ENCODE measurements at places on chromosomes 2 and 18.

DNA sequence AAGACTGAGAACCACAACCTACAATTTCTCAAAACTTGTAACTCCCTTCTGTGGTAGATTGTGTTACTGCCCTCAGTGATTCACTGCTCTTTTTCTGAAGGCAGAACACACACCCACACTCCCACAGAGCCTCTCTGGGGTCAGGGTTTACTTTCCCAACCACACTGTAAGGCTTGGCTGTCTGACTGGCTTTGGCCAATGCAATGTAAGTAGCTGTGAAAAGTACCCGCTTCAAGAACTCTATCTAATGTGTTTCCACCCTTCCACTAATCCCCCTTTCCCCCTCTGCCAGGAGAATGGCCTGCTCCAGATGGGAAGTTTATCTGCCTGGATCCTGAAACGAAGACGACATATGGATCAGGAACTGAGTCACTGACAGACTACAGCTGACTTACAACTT, 222.7 kb downstream of the CDH2 start:
- no peak for DNase-seq

DNA sequence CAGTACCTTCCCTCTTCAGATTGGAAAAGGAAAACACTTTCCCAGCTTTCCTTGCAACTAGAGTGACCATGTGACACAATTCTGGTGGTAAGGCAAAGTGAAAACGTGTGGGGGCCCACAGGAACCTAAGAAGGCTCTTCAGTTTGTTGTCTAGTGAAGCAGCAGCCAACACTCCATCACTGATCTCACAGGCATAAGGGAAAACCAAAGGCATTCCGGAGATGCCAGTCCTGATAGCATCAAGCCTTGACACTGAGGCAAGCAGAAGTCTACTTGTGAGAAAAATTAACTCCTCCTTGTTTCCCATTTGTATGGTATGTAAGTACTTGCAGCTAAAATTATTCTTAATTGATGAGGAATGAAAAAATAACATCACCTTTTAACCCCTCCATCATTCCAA, 88.3 kb downstream of the ETAA1 start:
- no peak for DNase-seq

DNA sequence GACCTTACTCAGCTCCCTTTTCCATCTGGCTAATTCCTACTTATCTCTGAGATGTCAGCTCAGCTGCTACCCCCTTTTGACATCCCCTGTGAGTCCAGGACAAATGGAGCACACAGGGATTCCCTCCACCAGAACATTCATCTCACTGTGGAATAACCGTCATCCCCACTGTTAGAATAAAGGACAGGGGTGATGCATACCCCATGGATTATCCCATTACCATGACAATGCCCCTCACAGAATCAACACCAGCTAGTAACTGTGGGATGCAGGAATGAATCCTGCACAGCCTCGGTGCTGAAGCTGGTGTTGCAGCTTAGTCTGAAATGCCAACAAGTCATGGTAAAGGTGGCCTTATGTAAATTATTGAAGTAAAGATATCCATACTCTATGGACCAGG, 624.8 kb upstream of the RAB6C start:
- DNase-seq, result no peak

GRCh38 chr2:23803264-23803964, 123.5 kb downstream of the ATAD2B start:
- DNase-seq, result no peak

DNA sequence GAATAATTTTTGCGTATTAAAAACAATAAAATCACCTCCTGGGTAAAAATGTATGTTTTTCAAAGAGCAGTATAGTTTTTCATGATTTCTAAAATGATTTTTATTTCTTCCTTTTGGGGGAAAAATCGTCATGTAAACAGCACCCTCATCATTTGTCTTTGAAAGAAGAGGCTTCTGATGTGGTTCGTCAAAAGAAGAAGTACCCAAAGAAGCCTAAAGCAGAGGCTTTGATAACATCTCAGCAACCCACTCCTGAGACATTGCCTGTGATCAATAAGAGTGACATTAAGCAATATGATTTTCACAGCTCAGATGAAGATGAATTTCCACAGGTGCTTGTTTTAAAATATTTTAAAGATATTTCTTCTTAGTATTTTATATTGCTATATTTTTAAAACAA, 110.2 kb upstream of the KIF5C start:
- no peak for DNase-seq

DNA sequence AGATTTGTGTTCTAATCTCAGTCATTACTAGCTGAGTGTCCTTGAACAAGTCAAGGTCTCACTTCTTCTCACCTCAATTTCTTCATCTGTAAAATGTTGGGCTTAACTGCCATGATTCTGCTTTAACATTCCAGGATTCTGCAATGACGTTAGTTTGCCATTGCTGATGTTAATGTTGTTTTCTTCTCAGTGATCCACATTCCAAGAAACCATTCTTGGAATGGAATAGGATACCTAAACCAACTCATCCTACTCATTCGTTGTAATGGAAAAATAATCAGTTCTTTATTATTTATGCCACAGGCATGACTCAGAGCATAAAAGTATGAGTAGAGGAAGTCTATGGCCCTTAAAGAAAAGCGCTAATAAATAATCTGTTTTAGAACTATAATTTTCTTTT, 140.2 kb upstream of the ETAA1 start:
- no peak for DNase-seq

GRCh38 chr2:182463760-182464159, 36.9 kb upstream of the PDE1A start:
- no peak for DNase-seq

GRCh38 chr18:79583984-79584401, 95.6 kb upstream of the CTDP1 start:
- no peak for DNase-seq

DNA sequence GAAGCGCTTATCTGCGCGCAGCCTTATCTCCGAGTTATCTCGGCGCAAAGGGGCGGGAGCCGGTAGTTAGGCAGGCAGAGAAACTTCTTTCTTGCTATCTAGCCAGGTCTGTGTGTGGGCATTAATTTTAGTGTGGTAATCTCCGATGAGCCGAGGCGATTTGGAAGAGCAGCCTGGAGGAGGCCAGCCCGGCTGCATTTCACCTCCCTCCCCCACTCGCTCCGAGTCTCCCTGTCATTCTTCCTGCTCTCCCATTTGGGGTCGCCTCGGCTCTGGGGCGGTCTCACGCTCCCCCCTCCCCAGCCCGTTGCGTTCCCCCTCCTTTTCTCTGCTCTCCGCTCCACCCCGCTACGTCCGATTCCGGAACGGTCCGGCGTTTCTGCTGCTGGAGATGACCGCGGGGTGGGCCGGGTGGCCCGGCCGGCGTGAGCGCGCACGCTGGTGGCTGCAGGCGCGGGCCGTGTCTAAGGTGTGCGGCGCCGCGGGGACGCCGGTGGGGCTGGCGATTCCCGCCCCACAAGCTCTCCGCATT, 566 bp downstream of the GATA6 start:
- DNase-seq, result no peak

GRCh38 chr2:166057370-166058164, 70.3 kb downstream of the SCN1A start:
- no peak for DNase-seq

GRCh38 chr2:51103205-51103604, 71.3 kb upstream of the NRXN1 start:
- DNase-seq, result no peak

DNA sequence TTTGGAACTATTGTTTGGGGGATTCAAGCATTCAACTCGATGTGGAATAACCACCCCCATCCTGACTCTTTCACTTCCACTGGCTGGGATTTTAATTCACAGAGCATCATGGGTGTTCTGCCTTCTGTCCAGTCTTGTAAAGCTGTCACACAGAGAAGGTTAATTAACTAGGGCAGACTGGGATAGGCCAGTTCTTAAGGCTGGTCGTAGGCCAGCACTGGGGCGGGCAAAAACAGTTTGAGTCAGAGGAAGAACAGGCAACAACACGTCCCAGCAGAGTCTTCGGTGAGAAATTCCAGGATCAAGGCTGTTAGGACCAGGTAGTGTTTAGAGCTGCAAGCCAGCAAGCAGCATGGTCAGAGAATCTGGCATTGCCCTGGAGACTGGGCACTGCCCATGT, 4.0 kb upstream of the RNF152 start:
- DNase-seq, result no peak

GRCh38 chr2:107730898-107731297, 95.8 kb upstream of the RGPD4 start:
- no peak for DNase-seq

DNA sequence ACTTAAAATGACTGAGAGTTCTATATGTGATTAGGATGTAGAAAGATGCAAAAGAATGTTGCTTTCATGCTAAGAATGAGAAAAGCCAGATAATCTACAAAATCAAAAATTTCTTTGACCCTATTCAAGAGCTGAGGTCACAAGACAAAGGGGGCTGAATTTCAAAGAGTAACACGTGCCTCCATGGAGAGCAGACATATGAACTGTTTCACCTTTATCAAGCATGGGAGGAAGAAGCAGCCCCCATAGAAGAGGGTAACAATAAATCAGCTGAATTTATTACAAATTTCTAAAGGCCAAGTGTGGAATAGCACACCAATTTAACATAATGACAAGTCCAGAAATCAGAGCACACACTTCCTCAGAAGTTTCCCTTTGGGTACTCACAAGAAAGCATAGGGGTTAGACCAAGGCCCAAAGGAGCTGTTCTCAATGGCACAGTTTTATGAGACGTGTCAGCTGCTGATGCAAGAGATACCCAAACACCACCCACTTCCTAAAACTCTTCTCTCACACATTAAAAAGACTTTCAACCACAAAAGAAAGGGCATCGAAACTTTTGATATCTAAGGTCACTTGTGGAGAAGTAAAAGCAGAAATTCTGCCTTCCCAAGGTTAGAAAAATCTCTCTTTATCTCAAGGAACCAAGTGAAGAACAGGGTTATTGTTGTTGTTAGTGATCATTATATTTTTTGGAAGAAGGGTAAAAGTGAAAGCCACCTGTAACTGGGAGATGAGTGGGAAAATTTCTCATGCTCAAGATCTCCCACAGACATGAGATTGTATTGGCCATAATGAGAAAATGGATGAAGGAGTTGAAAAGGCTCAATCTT, 950.1 kb downstream of the TRIB2 start:
- DNase-seq, result no peak

DNA sequence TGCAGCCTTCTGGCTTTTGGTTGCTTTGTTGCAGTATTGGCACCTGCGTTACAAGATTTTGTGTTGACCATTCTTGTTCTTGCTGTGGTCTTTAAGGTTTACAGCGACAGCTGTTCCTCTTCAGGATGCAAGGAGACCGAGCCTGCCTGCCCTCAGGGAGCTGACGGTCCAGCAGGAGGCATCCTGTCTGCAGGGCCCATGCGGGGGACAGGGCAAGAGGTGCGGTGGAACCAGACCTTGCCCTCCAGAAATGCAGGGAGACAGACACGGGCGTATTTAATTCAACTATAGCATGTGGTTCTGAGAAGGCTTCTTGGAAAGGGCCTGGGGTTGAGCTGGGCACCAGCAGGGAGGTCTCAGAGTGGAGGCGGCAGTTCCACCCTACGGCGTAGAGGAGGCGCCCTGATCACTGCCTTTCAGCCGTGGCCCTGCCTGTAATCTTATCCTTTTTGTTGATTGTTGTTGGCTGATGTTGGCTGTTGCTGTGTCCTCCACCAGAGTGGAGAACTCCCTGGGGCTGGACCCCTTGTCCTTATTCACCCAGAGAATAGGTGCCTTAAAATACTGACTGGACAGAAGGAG, 71.7 kb downstream of the HPCAL1 start:
- DNase-seq, result no peak

DNA sequence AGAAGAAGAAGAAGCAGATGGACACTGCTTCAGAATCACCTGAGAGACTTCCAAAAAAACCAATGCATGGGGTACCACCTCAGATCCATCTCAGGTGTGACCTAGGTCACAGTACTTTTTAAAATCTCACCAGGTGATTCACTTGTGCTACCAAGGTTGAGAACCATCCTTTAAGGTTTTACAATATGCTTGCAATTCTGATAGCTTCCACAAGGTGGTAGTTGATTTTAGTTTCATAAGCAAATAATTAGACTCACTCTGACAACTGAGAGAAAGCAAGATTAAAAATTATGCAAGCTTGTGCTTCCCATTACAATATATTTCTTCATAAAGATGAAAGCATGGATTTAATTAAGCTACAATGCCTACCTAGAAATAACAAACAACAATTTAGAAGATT, 355.1 kb downstream of the EN1 start:
- no peak for DNase-seq

GRCh38 chr2:138515092-138515491, 13.5 kb downstream of the SPOPL start:
- no peak for DNase-seq

- DNase-seq, result no peak
Observed at GRCh38 chr2:150472511-150472899, 15.0 kb downstream of the RND3 start.

DNA sequence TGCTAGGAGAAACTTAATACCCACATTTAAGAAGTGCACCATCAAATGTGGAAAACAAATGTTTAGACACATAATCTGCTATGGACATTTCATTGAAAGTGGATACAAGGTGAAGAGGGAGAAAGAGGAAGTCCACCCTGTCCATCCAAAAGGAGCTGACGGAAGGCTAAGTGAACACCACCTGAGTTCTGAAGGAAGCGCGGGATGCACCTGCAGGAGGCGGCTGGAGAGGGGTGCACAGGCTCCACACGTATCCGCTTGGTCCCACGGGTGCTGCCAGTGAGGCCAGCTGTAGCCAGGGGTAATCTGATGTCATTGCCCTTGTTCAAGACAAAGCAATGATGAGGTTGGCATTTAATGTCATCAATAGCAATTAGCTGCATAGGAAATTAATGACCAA, 75.9 kb upstream of the TMEM18 start:
- DNase-seq, result no peak

DNA sequence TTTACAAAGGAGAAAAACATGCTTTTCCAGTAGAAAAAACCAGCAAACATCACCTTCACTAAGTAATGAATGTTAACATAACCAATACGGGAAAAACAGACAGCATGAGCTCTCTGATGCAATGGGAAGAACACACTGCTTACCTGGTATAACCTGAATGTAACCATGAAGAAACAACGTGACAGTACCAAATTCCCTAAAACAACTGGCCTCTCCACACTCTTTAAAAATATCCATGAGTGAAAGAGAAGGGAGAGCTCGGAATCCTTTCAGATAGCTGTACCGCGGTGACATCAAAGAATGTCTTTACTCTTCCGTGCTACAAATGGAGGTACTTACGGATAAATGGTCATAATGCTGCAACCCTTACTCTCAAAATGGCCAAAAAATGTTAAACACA, 32.1 kb downstream of the SAP130 start:
- DNase-seq, result no peak

DNA sequence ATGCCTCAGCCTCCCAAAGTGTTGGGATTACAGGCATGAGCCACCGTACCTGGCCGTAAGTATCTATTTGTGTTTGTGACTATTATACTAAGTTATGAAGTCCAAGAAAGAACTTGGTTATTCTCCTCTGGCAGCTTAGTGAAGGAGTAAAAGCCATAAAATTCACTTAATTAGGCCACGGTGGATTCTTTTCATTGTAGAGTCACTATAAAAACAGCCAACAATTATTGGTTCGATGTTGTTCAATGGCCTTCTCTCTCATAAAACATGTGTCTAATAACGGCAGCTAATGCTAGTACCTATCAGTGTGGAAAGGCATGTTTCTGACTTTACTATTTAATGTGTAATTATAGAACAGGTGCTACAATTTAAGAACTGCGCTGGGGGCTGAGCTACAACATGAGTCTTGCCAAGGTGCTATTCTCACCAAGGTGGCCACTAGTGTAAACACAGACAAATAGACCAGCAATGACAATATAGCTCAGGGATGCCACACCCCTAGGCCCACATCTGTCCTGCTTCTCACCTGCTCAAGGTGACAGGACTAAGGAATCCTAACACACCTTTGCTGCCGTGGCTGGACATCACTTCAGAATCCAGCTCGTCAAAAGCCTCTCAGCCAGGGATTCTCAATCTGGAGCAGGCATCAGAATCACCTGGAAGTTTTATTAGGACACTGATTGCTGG, 17.2 kb downstream of the ATP8B1 start:
- DNase-seq, result no peak

Data from stimulated activated CD4-positive, alpha-beta T cell treated with anti-CD3 and anti-CD28 coated beads, Interleukin-15, amount 100 ng/mL, for 48 hours (primary cell).